ENCODE measurements at places on chromosomes 6 and 20.

GRCh38 chr20:58900397-58900796, 47.9 kb downstream of the GNAS start:
- no peak for DNase-seq

- DNase-seq, result no peak
Measured at GRCh38 chr20:61948586-61949362, 116.9 kb downstream of the TAF4 start.

- DNase-seq, result no peak
Measured at GRCh38 chr20:36717657-36718056, 28.2 kb downstream of the NDRG3 start.

DNA sequence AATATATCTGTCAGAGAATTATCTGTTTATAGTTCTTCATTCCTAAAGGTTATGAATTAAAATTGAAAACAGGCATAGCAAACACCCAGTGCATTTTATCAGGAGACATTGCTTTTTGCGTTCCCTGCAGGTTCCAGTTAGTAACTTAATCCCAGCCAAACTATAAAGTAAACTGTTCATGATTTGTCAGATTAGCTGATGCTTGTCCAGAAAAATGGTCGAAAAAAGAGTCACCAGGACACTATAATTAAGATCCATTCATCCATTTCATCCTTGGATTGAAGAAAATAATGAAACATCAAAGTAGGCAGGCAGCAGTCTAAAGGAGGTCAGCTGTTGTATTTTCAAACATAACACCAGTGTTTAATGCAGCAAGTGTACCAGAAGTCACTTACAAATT, 75.9 kb downstream of the EPHA7 start:
- DNase-seq, result no peak

- DNase-seq, result no peak
Measured at GRCh38 chr20:44910690-44911262, 916 bp downstream of the PABPC1L start.

- no peak for DNase-seq
Measured at GRCh38 chr20:63082308-63082938, 75.7 kb upstream of the BHLHE23 start.

Data from activated CD4-positive, alpha-beta T cell treated with anti-CD3 and anti-CD28 coated beads, Interleukin-2, amount 50 U/mL, for 24 hours (primary cell).